ENCODE measurements at places on chromosomes 7 and 10. TPM values are rescaled to one million over a fixed set of nuclear protein-coding genes. Genes with fewer than 3 reads are reported as not detected.

Gene PRSS2
- total RNA-seq: not detected

Gene NACAD
- 4.2 TPM for total RNA-seq

Gene HPSE2
- not detected for total RNA-seq

Gene MET
- total RNA-seq: 55.3 TPM

Gene CALN1
- total RNA-seq: not detected

Gene FEZF1
- total RNA-seq: not detected

Gene SORBS1
- total RNA-seq: 1.6 TPM

Gene IDI2
- not detected for total RNA-seq
